H1 (cell line): ENCODE measurements at places on chromosomes 2 and 18.

- DNase-seq, result no peak
These were observed 240.6 kb upstream of the CWC22 start for GRCh38 chr2:180247658-180248057.

DNA sequence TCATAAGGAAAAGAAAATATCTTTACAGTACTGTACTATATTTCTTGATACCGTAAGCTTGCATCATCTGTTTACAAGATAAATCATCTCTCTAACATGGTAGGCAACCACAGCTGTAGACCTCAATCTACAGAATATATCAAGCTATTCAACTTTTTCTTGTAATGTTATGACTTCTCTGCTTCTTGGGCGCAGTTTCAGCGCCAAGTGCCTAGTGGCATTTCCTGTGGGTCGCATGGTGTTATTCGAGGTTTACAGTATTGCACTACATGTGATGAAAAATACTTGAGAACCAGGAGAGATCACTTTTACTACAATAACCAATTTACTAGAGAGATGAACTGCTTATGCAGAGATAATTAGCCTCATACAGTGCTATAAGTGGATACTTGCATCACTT, 34.0 kb upstream of the SESTD1 start:
- DNase-seq, result no peak

GRCh38 chr2:121321476-121321875, 36.5 kb upstream of the TFCP2L1 start:
- no peak for DNase-seq

DNA sequence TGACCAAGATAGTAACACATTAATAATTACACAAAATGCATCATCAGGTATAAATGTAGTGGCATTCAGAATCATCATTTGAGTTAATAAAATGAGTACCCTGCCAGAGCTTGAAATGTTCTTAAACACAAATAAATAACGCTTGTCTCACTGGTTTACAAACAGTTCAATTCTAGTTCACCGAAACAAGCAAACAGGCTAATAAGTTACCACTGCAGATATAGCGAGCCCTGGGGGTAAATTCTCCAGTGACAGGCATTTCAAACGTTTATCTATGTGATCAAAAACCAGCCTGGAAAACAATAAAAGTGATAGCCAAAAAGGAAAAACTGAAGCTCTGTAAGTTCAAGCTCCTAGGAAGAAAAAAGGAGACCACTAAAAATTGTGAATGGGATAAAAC, 152.6 kb downstream of the THADA start:
- no peak for DNase-seq

- no peak for DNase-seq
These were observed 111.2 kb downstream of the PLB1 start for GRCh38 chr2:28606986-28607441.

- DNase-seq, result no peak
These were observed 15.1 kb downstream of the MALL start for GRCh38 chr2:110100480-110100879.

- DNase-seq, result no peak
These were observed 57.2 kb downstream of the TSHZ1 start for GRCh38 chr18:75267643-75268363.

DNA sequence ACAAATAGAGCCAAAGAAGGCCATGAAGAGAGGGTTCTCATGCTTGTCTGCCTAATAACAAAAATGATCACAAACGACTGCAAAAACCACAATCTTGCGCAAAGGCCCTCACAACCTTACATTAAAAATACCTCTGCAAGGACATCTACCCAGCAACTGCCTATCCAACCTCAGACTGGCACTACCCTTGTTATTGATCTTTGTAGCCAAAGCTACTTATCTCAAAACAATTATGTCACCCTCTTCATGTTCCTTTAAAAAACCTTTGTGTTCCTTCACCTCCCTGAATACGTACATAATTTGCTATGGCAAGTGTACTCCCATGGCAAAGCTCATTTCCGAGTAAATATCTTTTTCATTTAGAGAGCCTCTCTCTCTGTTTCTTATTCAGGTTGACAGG, 44.1 kb downstream of the TMEM163 start:
- DNase-seq, result no peak

DNA sequence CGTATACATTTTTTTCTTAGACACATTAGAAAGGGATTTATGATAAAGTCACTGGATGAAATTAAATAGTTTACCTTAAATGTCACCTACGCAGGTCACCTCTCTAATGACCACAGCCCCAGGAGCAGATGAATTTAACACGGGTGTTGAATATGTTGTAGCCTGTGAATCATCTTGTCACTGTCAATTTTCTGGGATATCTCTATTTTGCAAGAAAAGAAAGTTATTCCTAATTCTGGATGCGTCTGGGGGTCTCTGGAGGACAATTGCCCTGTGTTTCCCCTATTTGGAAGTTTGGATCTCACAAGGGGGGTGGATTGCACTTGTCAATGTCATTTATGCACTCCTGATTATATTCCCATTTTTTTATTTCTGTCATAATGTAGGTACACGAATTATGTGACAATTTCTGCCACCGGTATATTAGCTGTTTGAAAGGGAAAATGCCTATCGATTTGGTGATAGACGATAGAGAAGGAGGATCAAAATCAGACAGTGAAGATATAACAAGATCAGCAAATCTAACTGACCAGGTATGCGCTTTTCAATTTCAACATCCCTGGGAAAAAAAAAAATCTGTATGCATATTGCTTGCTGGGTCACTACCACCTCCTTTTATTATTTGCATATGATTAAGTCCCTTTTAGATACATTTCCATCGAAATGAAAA, 7.7 kb downstream of the MEIS1 start:
- no peak for DNase-seq

DNA sequence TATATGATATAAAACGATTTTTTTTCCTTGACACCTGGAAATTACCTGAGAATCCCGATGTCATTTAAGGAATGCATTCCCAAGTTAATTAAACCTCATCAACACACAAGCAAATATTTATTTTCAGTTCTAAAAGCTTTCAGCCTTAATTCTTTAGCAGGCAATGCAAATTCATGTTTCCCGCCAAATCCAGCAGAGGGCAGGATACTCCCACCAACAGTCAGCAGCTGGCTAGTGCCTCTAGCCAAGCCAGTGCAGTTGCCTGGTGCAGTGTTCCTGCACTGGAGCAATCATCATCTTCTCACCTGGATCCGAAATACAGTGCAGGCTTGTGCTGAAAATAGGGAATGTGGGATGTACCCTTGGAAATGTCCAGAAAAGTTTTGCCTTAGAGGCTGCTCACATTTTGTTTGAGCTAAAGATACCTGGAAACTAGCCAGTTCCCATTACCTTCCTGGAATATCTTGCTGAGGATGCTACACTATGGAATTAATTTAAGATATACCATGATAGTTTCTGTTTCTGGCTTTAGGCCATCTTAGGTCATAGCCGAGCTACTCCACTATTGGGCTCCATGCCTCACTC, 48.4 kb upstream of the CYTIP start:
- peak; percentile 71 for DNase-seq

DNA sequence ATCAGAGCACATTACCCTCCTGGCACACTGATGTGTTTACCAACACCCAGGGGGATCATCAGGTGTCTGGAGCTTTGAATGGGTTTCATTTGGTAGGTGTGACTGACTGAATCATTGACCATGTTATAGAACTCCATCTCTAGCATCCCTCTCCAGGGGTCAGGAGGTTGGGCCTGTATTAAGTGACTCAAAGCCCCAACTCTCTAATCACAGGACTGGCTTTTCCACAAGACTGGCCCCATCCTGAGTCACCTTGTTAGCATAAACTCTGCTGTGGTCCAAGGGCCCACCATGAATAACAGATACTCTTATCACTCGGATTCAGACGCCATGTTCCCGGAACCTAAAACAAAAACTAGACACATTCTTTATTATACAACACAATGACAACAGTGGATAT, 125.9 kb upstream of the NDUFV2 start:
- DNase-seq, result no peak

GRCh38 chr2:124975224-124975623, 950.1 kb downstream of the CNTNAP5 start:
- no peak for DNase-seq

- no peak for DNase-seq
These were observed 16.4 kb downstream of the CEP76 start for GRCh38 chr18:12686100-12686499.

GRCh38 chr2:19711470-19712372, 190.1 kb downstream of the TTC32 start:
- DNase-seq, result peak; percentile 5

DNA sequence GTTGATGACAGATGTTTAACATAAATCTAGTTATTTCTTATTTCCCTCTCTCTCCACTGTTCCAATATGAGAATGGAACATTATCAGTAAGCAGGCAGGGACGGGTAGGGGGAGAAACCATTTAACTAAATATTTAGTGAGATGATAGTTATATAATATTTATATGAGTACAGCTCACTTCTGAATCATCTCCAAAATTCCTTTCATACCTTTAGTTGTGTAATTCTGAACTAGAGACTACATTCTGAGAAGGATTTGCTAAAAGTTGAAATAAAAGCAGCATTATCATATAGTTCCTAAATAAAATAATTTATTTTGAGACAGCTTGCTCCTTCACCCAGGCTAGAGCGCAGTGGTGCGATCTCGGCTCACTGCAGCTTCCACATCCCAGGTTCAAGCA, 41.4 kb downstream of the B4GALT6 start:
- no peak for DNase-seq

DNA sequence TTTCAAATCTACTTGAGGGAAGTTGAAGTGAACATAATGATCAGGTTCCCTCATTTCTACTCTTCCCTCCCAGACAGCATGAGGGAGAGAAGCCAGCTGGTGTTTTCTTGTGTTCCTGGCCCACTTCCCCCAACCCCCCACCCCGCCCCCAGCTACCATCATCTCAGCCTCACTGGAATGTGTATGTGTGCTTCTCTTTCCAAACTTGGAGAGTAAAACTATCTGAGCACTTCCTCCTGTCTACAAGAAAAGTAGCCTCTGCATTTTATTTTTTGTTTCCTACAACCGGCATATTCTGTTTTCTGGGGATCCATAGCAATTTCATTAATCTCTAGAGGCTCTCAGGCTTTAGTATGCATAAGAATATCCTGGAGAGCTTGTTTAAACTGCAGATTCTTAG, 53.6 kb upstream of the GRHL1 start:
- DNase-seq, result no peak

DNA sequence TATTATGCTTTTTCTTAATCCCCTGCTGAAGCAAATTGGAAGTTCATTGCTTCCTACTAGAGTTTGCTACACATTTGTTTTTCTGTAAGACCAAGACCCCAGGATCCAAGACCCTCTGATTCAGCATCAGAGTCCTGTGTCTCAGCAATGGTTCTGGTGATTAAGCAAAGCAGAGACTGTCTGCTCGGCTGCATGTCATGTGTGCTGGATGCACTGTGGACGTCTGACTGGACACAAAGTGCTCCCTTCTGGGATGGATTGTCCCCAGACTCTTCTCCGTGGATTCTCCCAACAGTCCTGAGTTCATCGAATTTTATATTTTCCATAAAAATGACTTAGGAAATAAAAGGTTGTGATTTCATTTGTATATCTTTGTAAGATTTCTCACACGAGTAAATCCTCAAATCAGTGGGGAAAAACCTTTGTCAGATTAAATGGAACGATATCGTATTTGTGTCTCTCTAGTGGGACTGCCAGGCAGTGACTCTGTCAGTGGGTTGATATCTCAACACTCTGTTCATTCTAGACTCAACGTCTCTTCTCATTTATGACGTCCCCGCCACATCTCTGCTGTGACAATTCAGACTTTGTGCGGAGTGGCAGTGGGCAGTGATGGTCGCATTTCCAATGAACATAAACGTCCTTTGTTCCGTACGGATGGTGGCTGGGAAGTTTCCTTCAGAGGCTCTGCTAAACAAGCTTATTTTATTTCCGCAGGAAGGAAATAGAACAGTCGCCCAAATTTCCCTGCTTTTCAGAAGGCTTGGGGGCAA, 58.6 kb downstream of the NCAPH start:
- no peak for DNase-seq
